ENCODE measurements at places on chromosomes 6 and 20. TPM values are rescaled to one million over a fixed set of nuclear protein-coding genes. Genes with fewer than 3 reads are reported as not detected.

- H3K4me1 ChIP-seq: peaks cover 40% of the 10 kb centered on the region
- H3K27ac ChIP-seq: peak overlapping the region; percentile 44
- H3K27me3 ChIP-seq: no peaks in the 10 kb centered on the region
- peak; percentile 49 for DNase-seq
Measured at GRCh38 chr20:51444922-51445438, 97.5 kb downstream of the NFATC2 start.

GRCh38 chr6:156828280-156828703 is 51.1 kb downstream of the ARID1B start:
- H3K27me3 ChIP-seq: no peaks in the 10 kb centered on the region
- H3K4me1 ChIP-seq: peaks cover 76% of the 10 kb centered on the region
- DNase-seq: no peak
- H3K4me3 ChIP-seq: no peak overlapping the region
- no peaks in the 10 kb centered on the region for H3K36me3 ChIP-seq

DNA sequence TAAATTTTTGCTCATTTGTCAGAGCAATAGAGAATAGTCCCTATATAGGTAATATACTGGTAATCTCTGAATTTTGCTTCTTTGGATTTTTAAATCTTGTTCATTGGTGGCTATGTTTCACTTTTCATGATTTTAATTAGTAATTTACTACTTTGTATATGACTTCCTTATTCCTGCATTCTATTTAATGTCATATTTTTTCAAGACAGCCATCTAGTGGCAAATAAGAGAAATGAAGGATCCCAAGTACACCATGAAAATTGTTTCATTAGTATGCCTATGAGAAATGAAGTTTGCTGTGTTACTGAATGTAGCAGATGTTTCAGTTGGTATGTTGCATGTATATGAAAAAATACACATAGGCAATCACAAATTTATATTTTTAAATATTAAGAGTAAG is 82.4 kb downstream of the ZNF292 start:
- no peaks in the 10 kb centered on the region for H3K27me3 ChIP-seq
- H3K4me3 ChIP-seq: no peak overlapping the region
- H3K36me3 ChIP-seq: no peaks in the 10 kb centered on the region
- no peak for DNase-seq
- H3K4me1 ChIP-seq: no peaks in the 10 kb centered on the region
- no peak overlapping the region for H3K27ac ChIP-seq

DNA sequence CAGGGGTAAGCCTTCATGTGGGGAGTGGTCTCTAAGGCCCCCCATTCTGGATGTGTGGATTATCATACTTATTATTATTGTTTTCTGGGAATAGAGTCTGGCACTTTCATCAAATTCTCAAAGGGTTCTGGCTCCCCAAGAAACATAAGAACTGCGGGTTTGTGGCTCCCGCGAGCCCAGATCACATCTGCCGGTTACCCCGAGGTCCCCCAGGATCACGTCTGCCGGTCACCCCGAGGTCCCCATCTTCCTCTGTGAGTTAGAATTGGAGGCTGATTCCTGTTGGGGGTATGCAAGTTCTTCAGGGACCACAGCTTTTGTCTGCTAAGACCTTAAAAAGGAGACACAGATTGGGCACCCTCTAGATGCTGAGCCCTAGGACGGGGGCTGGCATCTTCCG is 116.7 kb upstream of the FRMD1 start:
- no peak overlapping the region for H3K4me3 ChIP-seq
- H3K36me3 ChIP-seq: no peaks in the 10 kb centered on the region
- DNase-seq: no peak
- H3K27ac ChIP-seq: no peak overlapping the region
- H3K27me3 ChIP-seq: no peaks in the 10 kb centered on the region
- no peaks in the 10 kb centered on the region for H3K4me1 ChIP-seq

- H3K4me3 ChIP-seq: no peak overlapping the region
- no peak overlapping the region for H3K27ac ChIP-seq
- no peak for DNase-seq
Measured at GRCh38 chr6:169993861-169994481, 242.5 kb downstream of the ERMARD start.

The TFAP2A gene
- not detected for total RNA-seq

The KIAA1755 gene
- 1.9 TPM for total RNA-seq

- no peak for DNase-seq
- H3K27me3 ChIP-seq: no peaks in the 10 kb centered on the region
- no peaks in the 10 kb centered on the region for H3K36me3 ChIP-seq
- no peak overlapping the region for H3K27ac ChIP-seq
- no peak overlapping the region for H3K4me3 ChIP-seq
- peaks cover 2% of the 10 kb centered on the region for H3K4me1 ChIP-seq
Measured at GRCh38 chr20:38201356-38201755, 36.3 kb upstream of the TGM2 start.

The SAPCD1 gene
- total RNA-seq: 3.0 TPM

Measured in thyroid gland (tissue), 4 donors.